ENCODE measurements at places on chromosomes 11 and 22. TPM values are rescaled to one million over a fixed set of nuclear protein-coding genes. Genes with fewer than 3 reads are reported as not detected.

Gene TMEM45B
- 191 TPM for total RNA-seq

Gene CRY2
- total RNA-seq, result 30.2 TPM

GRCh38 chr22:43923191-43923590 lies 414 bp upstream of the PNPLA3 start:
- DNase-seq, result no peak

Gene PC
- total RNA-seq, result 47.7 TPM

DNA sequence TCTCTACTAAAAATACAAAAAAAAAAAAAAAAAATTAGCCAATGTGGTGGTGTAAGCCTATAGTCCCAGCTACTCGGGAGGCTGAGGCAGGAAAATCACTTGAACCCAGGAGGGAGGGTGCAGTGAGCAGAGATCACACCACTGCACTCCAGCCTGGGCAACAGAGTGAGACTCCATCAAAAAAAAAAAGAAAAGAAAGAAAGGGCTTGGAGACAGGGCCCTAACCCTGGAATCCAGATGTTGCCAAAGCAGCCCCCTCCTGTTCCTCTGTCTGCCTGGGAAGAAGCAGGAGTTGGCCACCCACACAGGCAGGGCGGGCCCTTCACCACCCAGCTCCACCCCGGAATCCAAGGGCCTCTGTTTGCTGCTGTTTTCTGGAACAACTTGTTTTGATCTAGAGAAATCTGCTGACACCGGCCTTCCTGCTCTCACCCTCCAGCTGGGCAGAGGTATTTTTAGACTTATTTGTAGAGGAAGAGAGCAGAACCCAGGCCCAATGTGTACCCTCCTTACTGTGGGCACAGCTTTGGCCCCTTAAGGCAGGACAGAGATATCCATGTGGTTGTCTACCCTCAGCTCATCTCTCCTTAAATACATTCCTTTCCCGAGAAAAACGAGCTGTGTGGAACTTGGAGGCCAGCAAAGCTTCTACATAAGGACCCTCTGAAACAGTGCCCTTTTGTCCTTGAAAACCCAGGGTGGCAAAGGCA lies 2.7 kb upstream of the NEAT1 start:
- peak; percentile 95 for DNase-seq

All from colonic mucosa (tissue), 4 donors.